ENCODE measurements at places on chromosomes 7 and 10.

GRCh38 chr7:96589038-96589437 lies 120.6 kb downstream of the SEM1 start:
- H3K36me3 ChIP-seq, result no peaks in the 10 kb centered on the region
- no peaks in the 10 kb centered on the region for H3K27me3 ChIP-seq
- no peaks in the 10 kb centered on the region for H3K4me1 ChIP-seq
- no peak for DNase-seq
- no peak overlapping the region for H3K27ac ChIP-seq
- H3K4me3 ChIP-seq, result no peak overlapping the region

DNA sequence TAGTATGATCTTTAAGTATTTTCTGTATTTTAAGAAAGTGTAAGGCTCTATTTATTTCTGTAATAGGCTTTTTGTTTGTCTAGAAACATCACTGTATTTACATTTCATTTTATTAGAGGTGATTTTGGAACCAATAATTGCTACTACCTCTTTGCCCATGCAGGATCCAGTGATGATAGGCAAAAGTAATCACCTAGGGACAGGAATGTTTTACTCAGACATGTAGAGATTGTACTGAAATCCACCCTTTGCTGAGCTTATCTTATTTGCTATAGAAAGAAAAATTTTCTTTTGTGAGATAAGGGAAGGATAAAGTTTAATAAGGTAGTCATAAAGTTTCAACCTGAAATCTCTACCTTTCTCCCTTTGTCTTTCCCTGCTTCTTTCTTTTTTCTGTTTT lies 73.5 kb downstream of the MKLN1 start:
- H3K36me3 ChIP-seq, result peaks cover 30% of the 10 kb centered on the region
- no peak overlapping the region for H3K27ac ChIP-seq
- no peaks in the 10 kb centered on the region for H3K27me3 ChIP-seq
- no peak overlapping the region for H3K4me3 ChIP-seq

- H3K4me1 ChIP-seq, result no peaks in the 10 kb centered on the region
- H3K4me3 ChIP-seq, result no peak overlapping the region
- H3K27me3 ChIP-seq, result no peaks in the 10 kb centered on the region
- DNase-seq, result no peak
Observed at GRCh38 chr10:120600871-120601649, 144.0 kb downstream of the PLPP4 start.

GRCh38 chr7:76392531-76393115 lies 16.9 kb downstream of the SSC4D start:
- no peak for DNase-seq
- peaks cover 17% of the 10 kb centered on the region for H3K4me1 ChIP-seq
- no peaks in the 10 kb centered on the region for H3K36me3 ChIP-seq
- peak overlapping the region; percentile 84 for H3K4me3 ChIP-seq
- H3K27ac ChIP-seq, result peak overlapping the region; percentile 74
- no peaks in the 10 kb centered on the region for H3K27me3 ChIP-seq

- DNase-seq, result no peak
- no peaks in the 10 kb centered on the region for H3K36me3 ChIP-seq
- H3K27me3 ChIP-seq, result no peaks in the 10 kb centered on the region
- no peak overlapping the region for H3K27ac ChIP-seq
- peak overlapping the region; percentile 25 for H3K4me3 ChIP-seq
Observed at GRCh38 chr10:3666525-3667302, 118.3 kb downstream of the KLF6 start.

GRCh38 chr7:8094164-8095140 lies 125.9 kb downstream of the GLCCI1 start:
- DNase-seq, result no peak
- no peaks in the 10 kb centered on the region for H3K27me3 ChIP-seq
- no peak overlapping the region for H3K4me3 ChIP-seq
- no peaks in the 10 kb centered on the region for H3K36me3 ChIP-seq

GRCh38 chr7:20267482-20267881 lies 50.3 kb upstream of the MACC1 start:
- H3K36me3 ChIP-seq, result no peaks in the 10 kb centered on the region
- no peaks in the 10 kb centered on the region for H3K4me1 ChIP-seq
- no peaks in the 10 kb centered on the region for H3K27me3 ChIP-seq
- no peak for DNase-seq
- H3K4me3 ChIP-seq, result no peak overlapping the region

DNA sequence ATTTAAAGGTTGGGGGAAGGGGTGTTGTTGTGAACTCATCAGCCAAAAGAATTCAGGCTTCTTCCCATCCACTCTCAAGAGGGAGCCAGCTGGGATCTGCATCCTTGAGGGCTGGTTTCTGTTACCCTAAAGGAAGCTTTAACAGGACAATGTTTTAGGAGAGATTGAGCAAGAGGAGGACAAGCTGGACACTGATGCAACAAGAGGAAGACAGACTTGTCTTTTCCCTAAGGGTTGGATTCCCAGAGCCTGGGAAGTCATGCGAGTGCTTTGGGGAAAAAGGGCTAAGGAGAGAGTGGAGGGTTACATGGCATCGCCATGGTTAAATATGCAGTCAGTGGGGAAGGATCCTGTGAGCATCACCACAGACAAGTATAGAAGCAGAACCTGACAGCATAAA lies 47.6 kb upstream of the PDE1C start:
- no peak overlapping the region for H3K27ac ChIP-seq
- no peak for DNase-seq
- H3K4me3 ChIP-seq, result no peak overlapping the region
- no peaks in the 10 kb centered on the region for H3K27me3 ChIP-seq
